Pancreas (tissue), 10 donors: ENCODE measurements at places on chromosomes 5 and 9. TPM values are rescaled to one million over a fixed set of nuclear protein-coding genes. Genes with fewer than 3 reads are reported as not detected.
A peak's percentile ranks its signal among the peaks of the same experiment; 100 is the strongest.

Gene CARD6
- 2.5 TPM for polyA plus RNA-seq

GRCh38 chr5:33231935-33232334, 208.8 kb upstream of the TARS1 start:
- no peak for DNase-seq

DNA sequence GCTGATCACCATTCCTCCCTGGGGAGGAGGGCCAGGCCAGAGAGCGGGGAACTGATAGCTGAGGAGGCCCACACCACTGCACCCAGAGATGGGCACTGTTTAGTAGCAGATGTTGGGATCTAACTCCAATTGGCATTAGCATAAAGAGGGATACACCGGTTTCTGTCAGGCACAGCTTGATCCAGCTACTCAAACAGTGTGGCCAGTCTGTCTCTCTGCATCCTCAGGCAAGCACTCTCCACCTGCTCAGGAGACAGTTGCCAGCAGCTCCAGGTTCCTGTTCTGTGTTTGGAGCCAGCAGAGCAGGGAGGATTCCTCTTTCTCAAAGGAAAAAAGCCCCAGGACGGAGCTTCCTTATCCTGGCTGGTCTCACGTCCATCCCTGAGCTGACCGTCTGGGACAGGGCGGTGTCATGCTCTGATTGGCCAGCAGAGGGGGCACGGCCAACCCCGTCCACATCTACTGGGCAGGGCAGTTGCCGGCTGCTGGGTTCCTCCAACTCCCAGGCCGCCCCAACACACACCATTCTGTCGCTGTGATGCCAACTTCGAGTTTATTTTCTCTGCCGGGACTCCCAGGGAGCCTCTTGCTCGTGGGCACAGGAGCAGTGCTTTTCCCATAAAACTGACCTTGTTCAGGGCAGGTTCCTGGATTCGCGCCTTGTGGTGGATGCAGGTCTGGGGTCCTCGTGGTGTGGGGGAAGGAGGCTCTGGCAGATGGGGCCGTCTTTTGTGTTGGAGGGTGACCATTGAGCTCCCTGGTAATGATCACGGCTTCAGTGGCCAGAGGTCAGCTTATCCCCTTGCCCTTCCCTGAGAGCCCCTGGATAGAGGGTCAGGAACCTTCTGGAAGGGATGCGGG, 47.9 kb downstream of the COL5A1 start:
- peak; percentile 73 for DNase-seq

- no peak for DNase-seq
These were observed 33.9 kb downstream of the AHRR start for GRCh38 chr5:355379-355935.

- DNase-seq: no peak
These were observed 16.8 kb upstream of the PHYKPL start for GRCh38 chr5:178249191-178249989.

GRCh38 chr5:76684756-76685519, 31.0 kb upstream of the F2R start:
- DNase-seq: no peak

Gene NSUN2
- polyA plus RNA-seq: 23.6 TPM

GRCh38 chr9:21813575-21814473, 11.4 kb downstream of the MTAP start:
- DNase-seq: no peak

Gene PCDHGA2
- polyA plus RNA-seq: 0.46 TPM

DNA sequence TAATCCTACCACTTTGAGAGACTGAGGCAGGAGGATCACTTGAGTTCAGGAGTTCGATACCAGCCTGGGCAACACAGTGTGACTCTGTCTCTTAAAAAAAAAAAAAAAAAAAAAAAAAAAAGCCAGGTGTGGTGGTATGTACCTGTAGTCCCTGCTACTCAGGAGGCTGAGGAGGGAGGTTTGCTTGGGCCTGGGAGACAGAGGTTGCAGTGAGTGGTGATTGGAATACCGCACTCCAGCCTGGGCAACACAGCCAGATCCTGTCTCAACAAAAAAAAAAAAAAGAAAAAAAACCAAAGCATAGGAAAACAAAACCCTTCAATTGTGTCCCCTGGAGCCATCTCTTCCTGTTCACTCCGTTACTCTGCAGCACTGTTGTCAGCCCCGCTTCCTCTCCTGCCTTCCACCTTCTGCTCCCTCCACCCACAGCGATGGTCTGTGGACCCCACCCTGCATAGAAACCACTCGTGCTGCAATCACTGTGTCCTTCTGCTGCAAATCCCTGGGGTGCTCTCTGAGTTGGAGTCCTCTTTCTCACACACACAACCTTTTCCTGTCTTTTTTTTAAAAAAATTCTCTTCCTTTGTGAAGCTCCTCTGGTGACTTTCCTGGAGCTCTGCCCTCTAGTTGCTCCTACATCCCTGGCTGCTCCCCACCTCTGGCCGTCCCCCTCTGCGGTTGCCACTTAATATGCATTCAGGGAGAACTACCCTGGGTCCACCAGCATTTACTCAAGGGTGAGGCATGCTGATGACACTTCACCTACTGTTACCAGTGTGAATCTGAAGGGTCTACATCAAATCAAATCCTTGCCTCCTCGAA, 22.2 kb downstream of the CCT5 start:
- no peak for DNase-seq

- DNase-seq: no peak
These were observed 27.7 kb downstream of the AUH start for GRCh38 chr9:91334053-91334452.

DNA sequence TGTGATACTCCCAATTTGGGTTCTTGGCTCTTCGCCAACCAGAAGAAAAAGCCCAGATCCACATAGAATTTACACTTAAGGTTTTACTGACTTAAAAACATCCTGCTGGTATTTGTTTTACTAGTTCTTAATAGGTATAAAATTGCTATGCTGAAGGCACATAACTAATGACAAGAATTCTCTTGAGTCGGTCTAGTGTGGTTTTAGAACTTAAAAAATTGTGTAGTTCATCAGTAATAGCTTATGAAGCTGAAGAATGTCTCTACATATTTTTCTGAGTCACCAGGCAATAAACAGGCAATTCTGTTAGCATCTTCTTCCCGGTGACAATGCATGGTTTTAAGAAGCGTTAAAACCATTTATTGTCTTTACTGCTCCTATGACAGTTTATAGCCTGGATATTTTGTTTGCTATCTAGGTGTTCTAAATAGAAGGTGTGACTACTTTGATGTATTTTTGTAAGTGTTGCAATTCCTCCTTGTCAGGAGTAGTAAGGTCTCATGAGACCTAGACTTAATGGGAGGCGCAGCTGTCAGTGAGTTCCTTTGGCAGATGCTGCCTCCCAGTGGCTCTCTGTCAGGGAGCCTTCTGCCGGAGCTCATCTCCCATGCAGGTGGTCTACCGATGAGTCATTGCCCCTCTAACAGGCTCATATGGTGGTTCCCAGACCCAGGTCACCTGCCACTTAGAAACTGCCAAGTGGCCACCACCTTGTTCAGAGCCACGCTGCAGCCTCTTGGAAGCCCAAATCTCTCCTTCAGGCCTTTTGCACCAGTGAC, 173.8 kb downstream of the MAST4 start:
- no peak for DNase-seq

DNA sequence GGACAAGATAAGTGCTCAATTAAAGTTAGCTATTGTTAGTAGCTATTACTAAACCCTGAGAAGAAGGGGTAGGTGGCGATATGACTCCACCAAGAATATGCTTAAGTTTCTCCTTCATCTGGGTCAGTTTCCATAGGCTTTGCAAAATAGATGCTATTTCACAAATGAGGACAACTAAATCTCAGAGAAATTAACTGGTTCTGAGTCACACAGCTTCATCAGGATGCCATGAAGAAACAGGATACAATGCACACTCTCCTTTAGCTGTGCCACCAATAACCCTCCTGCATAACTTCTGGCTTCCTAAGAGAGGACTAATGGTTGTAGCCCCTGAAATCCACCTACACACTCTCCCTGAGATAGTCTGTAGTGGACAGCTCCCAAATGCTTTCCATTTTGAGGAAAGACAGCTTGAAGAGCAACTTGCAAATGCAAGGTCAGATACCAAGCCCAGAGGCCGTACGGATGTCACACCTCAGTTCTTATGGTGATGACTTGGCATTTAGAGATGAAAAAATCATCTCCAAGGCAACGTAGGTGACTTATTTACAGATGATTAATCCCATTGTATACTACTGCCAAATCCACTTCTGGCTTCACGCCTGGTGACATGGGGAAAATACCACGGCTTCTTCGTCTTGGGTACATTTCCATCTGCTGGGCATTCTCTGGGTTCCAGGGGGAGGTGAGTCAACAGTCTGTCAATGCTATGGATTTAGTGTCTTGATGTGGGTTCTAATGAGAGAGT, 251.4 kb upstream of the IL12B start:
- DNase-seq: no peak

Gene CENPP
- polyA plus RNA-seq: 0.46 TPM

GRCh38 chr5:164573397-164573796, 1068.0 kb downstream of the MAT2B start:
- DNase-seq: no peak

- no peak for DNase-seq
These were observed 12.0 kb downstream of the TEX48 start for GRCh38 chr9:114669961-114670360.

DNA sequence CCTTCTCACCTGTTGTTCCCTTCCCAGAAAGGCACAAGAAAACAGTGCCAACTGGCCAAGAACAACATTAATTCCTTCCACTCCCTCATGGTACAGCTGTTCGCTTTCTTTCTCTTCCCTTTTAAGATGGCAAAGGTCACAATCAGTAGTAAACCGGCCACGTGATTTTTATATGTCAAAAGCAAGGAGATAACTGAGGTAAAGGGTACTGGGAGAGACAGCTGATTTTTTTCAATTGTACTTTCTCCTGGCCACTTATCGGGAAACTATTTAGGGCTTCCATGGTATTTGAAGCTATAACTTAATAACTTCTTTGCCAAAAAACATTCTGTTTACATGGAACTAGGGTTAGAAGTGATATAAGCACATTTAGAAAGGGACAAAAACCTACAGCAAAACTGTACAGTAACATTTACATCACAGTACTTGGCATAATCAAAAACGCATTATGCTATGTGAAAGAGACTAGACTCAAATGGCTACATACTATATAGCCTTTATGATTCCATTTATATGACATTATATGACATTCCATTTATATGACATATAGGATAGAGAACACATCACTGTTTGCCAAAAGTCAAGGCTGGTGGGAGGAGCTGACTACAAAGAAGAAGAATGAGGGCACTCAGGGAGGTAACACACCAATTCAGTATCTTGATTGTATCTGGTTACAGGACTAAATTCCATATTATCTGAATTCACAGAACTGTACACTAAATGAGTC, 24.8 kb downstream of the PLPP1 start:
- peak; percentile 31 for DNase-seq

GRCh38 chr9:110874963-110875674, 163.2 kb downstream of the LPAR1 start:
- DNase-seq: no peak

Gene OGN
- 1.4 TPM for polyA plus RNA-seq

- no peak for DNase-seq
These were observed 57.8 kb upstream of the NRARP start for GRCh38 chr9:137359850-137360249.
